ENCODE measurements at places on chromosomes 2 and 18.
A peak's percentile ranks its signal among the peaks of the same experiment; 100 is the strongest.

GRCh38 chr2:16525265-16525887 is 140.3 kb downstream of the CYRIA start:
- DNase-seq = no peak

DNA sequence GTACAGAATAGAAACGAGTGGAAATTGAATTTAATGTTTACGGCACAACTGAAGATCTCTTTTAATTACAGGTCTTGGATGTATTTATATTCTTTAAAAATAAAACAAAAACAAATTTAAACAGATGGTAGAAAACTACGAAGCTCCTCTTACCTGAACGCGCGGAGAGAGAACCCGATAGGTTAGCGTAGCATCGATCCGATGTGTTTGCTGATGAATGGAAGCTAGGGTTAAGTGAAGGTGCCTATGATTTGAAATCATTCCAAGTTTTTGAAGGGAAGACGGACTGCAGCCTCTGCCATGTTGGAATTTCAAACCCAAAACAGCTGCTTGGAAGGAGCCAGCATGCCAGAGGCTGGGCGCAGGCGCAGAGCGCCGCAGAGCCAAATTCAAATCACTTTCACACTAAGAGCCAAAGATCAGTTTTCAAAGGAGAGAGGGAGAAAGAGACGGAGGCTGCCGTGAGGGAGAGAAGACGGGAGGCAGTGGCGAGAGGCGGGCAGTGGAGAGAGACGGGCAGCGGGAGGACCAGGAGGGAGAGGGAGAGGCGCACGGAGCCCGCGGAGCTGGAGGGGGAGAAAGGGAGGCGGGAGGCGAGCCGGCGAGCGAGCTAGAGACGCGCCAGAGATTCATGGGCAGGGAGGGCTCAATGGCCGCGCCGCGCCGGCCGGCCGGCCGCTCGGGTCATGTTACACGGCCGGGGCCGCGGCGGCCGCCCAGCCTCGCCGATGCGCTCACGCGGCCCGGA is at the start of gene FIGN:
TSS of gene FIGN (minus strand) at position 324 of the 748 bp plus-strand sequence. CDS start 1,081 bp downstream, outside the sequence.
- DNase-seq = no peak

DNA sequence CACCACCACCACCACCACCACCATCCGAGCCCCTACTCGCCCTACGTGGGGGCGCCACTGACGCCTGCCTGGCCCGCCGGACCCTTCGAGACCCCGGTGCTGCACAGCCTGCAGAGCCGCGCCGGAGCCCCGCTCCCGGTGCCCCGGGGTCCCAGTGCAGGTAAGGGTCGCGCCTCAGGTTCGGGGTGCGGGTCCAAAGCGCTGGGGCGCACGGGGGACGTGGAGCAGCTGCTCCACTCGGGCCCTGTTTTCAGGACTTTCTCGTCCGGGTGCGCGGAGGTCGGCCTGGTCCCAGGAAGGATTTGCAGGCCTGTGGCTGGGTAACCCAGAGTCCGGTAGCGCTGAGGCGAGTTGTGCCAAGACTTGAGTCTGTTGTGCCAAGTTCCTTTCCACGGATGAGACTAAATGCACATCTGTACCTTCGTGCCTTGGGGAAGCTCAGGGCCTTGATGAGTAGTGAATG is 2.8 kb downstream of the GATA6 start:
- DNase-seq = no peak

DNA sequence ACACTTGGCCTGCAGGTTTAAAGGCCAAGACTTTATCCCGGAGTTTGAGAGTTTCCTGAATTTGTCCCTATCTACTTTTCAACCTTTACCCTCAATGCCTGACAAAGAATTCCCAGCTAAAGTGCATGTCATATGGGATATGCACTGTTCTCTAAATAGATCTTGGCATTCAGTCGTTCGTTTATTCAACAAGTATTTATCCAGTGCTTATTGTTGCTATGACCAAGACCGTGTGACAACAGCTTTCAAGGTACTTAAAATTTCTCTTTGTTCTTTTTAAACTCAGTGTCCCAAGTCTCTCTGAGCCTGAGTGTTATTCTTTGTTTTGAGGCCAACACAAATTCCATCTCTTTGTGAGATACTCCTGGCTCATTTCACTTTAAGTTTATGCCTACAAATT is 133.4 kb downstream of the RGPD3 start:
- DNase-seq = no peak

- peak; percentile 53 for DNase-seq
Observed at GRCh38 chr2:111054791-111055691, 65.7 kb upstream of the BCL2L11 start.

GRCh38 chr2:235746257-235746934 is 252.6 kb downstream of the AGAP1 start:
- peak; percentile 35 for DNase-seq

- peak; percentile 29 for DNase-seq
Observed at GRCh38 chr2:197838036-197838435, 33.6 kb downstream of the PLCL1 start.

All from GM18507 (cell line).